ENCODE measurements at places on chromosomes 16 and 17.

DNA sequence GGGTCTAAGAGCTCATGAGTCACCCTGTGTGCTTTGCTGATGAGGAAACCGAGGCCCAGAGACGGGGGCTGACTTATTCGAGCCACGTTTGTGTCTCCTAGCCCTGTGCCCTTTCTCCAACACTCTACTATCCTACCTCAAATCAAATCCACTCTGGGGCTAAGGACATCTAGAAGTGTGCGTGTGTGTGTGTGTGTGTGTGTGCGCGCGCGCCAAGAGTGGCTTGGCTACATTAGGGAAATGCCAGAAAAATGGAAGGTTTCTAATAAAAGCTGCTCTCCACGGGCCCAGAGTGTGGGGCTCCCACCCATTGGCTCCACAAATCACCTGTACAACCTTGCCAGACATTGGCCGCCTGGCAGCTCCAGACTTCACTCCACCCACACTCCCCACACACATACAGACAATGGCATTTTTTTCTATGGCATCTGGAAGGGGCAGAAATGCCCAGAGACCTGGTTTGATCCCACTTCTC is 30.3 kb upstream of the PHOSPHO1 start:
- no peak for DNase-seq

GRCh38 chr16:84673203-84673535 is 24.9 kb downstream of the KLHL36 start:
- DNase-seq = peak; percentile 45

GRCh38 chr17:72249441-72249840 is 128.6 kb downstream of the SOX9 start:
- no peak for DNase-seq

- DNase-seq = peak; percentile 74
Observed at GRCh38 chr17:21462237-21462636, 86.1 kb downstream of the KCNJ12 start.

DNA sequence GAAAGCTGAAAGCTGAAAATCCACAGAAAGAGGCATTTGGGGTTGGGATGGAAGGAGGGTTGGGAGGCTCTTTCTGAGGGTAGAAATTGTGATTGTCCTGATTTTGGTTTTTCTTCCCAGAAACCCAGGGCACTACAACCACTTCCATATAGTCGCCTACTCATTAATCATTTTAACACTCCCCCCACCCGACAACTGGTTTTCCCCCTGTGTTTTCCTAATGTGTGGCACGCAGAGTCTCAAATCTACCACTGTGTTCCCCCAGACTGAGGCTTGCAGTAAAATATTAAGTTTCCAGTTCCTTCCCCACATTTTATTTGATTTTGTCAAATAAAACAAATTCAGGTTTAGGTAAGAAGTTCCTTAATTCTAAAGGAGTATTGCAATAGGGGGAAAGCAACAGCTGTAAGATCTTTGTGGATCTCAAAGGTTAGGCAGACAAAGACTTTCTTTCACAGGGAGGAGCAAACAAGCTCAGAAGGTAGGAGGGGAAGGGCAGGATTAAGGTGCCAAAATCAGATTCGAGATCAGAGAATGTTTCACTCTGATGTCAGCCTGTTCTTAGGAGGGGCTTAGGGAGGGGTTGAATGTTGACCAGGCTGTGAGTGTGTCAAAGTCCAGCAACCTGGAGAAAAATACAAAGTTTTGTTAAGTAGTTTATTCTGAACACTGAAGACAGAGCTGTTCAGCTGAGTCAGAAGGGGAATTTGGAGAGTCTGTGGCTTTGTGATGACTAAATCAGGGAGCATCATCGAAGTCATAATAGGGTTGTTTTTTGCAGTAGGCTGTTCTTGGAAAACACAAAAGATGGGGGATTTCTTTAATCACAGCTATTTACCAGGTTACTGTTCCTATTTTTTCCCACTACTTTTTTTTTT is 3.6 kb downstream of the ZNF267 start:
- DNase-seq = peak; percentile 95

- DNase-seq = no peak
Observed at GRCh38 chr16:53085369-53085843, 30.6 kb downstream of the CHD9 start.

DNA sequence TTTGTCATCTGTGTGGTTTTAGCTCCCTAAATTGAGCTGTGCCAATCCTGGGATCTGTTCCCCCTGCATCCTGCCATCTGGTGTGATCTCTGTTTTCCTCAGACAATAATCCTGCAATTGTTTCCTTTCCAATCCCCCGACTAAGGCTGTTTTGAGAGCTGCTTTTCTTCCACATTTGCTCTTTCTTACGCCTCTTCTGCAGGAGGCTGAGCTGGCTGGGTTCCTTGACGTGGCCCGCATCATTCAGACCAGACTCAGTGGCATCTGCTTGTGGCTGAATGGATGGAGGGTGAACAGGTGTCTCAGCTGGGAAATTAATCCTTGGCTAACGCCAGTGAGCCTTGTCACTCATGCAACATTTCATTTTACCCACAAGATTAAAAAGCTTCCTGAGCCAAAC is 9.8 kb upstream of the MED9 start:
- no peak for DNase-seq

- peak; percentile 75 for DNase-seq
Observed at GRCh38 chr17:73770115-73770848, 126.0 kb upstream of the SDK2 start.

GRCh38 chr16:67082100-67082499 is 27.6 kb upstream of the PHAF1 start:
- no peak for DNase-seq

GRCh38 chr17:18994631-18995030 is 9.9 kb downstream of the FAM83G start:
- peak; percentile 30 for DNase-seq

- peak; percentile 97 for DNase-seq
Observed at GRCh38 chr17:8192070-8192815, 2.3 kb upstream of the BORCS6 start.

DNA sequence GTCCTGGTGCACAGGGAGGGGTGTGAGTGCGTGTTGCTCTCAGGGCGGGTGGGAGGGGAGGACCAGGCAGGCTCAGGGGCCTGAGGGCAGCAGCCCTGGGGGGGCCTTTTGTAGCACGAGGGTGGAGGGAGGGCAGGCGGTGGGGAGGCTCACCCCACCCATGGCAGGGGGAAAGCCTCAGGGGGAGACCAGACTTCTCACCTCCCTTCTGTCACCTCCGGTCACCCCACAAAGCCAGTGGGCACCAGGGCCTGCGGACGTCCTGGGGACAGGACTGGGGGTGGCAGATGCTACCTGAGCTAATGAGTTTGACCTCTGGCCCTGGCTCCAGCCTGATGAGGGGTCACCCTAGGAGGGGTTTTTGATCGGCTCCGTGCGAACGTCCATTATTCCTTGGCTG is 39.0 kb downstream of the SOX8 start:
- DNase-seq = no peak

GRCh38 chr16:49543631-49543946 is 170.0 kb downstream of the C16orf78 start:
- DNase-seq = no peak

DNA sequence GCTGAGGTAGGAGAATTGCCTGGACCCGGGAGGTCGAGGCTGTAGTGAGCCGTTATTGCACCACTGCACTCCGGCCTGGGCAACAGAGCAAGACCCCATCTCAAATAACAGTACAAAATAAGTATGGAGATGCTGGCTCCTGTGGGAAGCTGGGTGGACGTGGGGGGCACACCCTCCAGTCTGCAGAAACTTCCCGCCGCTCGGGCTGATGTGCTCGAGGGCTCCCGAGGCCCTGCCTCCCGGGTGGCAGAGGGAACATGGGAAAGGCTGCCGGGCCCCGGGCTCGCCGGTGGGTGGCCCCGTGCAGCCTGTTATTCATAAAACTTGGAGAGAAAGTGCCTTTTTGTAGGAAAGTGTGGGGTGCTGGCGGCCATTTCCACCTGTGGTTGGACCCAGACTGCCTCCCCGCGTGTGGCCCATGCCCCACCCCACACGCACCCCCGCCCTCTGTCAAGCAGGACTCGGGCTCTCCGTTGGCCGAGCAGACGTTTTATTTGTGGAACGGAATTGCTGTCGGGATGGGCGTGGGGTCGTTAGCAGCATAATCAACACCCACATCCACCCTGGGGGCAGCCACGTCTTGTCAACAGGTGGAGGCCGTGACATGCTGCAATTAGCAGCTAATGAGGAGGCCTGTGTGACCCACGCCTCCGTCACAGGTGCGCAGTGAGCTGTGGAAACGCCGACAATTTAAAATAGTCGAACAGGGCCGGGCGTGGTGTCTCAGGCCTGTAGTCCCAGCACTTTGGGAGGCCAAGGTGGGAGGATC is 7.4 kb upstream of the CIAO3 start:
- DNase-seq = no peak

- no peak for DNase-seq
Observed at GRCh38 chr16:54159490-54160080, 127.0 kb downstream of the IRX3 start.

DNA sequence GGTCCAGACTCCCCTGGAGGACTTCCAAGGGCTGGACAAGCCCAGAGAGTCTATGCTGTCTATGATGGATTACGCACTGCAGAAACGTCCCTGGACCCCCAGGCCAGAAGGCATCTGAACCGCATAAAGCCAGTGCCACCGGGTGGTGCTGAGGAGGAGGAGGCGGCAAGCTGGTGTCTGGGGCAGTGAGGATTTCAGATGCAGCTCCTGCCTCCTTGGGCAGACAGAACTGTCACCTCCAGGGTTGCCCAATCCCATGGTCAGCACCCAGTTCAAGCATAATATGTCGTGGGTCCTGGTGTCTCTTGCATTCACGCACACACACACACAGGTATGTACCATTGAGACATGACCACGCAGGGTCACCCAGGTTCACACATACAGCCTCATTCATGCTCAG is 25.6 kb downstream of the RAP1GAP2 start:
- no peak for DNase-seq

DNA sequence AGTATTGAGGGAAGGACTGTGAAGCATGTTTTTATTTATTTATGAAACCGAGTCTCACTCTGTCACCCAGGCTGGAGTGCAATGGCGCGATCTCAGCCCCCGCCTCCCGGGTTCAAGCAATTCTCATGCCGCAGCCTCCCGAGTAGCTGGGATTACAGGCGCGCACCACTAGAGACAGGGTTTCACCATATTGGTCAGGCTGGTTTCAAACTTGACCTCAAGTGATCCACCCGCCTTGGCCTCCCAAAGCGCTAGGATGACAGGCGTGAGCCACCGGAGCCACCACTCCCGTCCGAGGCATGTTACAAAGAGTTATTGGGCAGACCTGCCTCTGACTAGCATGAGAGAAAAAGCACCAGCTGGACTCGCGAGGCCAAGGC is 3.1 kb downstream of the MRPL12 start:
- DNase-seq = no peak

DNA sequence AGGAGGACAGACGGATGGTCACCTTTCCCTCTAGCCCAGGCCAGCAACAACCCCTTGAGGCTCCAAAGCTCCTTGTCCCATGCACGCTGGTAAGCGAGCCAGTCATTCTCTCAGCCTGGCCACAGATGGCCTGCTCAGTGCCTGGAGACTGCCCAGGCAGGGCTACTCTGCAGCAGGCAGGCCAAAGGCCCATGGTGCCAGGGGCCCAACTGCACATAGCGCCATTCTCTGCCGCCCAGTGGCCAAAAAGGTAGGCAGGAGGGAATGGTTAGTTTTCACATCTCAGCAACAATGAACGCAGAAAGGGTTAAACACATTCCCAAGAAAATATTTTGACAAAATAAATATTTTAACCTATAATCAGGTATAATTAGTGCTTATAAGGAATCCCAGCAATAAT is 7.7 kb upstream of the SREBF1 start:
- DNase-seq = no peak

DNA sequence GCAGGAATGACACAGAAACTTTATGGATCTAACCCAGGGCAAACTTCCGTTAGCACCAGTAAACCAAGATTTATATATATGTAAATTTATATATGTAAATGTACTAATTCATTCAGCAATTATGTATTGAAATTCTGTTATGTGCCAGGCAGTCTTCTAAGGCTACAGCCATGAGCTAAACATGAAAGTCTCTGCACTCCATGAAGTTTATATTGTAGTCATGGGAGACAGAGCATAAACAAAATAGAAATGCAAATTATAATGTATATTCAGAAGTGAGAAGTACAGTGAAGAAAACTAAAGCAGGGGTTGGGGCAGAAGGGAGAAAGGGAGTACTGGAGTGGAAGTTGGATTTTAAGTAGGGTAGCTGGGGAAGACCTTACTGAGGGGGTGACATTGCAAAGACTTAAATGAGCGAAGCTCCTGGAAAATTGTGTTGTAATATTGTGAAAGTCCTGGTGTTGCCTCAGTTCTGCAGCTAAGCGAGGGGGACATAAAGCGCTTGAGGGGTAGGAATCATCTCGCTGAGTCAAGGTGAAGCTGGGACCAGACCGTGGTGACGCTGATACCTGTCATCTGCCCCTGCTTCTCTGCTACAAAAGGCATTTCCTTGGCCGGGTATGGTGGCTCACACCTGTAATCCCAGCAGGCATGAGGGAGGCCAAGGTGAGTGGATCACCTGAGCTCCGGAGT is 64.8 kb downstream of the YPEL2 start:
- no peak for DNase-seq

DNA sequence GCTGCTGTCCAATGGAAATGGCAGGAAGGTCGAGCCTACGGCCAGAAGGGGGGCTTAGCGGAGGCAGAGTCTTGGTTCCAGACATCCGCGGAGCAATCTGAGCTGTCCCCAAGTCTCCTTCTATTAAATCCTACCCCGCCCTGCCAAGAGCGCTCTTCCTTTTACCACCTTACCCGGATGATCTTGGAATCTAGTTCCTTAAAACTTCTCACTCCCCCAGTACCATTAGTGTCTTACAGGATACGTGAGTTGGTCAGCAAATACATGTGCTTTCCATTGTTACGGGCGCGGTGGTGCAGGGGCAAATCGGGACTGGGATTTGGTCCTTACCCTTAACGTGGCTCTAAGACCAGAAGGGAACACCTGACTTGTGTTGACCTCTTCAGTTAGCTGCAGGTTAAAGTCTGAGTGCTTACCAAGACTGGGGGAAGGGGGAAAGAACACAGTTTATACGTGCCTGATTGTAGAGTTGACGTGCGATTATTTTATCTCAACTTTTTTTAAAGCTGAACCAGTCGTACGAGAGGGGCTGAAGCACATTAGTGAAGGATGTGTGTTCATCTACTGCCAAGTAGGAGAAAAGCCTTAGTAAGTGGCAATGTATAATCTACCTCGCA is 495 bp downstream of the TXNDC17 start:
- DNase-seq = peak; percentile 36

DNA sequence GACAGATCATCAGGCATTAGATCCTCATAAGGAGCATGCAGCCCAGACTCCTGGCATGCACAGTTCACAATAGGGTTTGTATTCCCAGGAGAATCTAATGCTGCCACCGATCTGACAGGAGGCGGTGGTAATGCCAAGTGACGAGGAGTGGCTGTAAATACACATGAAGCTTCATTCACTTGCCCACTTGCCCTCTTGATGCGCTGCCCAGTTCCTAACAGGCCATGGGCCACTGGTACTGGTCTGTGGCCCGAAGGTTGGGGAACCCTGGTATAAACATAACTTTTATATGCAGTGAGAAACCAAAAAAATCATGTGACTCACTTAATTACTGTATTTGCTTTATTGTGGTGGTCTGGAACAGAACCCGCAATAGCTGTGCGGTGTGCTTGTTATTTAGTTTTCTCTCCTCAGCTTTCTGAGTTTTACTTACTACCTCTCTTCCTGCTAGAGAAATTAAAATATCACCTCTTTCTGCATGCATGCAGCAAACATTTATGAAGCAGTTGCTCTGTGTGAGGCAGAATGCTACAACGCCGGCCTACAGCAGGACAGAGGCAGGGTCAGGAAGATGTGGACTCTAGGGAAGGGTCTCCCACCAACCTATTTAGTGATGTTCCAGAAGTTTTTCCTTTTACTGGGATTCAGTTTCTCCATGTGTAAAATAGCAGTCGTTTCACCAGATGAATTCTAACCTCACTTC is 151.3 kb downstream of the MAF start:
- DNase-seq = no peak

Data from choroid plexus epithelial cell (primary cell).